ENCODE measurements at places on chromosomes 16 and 17.

DNA sequence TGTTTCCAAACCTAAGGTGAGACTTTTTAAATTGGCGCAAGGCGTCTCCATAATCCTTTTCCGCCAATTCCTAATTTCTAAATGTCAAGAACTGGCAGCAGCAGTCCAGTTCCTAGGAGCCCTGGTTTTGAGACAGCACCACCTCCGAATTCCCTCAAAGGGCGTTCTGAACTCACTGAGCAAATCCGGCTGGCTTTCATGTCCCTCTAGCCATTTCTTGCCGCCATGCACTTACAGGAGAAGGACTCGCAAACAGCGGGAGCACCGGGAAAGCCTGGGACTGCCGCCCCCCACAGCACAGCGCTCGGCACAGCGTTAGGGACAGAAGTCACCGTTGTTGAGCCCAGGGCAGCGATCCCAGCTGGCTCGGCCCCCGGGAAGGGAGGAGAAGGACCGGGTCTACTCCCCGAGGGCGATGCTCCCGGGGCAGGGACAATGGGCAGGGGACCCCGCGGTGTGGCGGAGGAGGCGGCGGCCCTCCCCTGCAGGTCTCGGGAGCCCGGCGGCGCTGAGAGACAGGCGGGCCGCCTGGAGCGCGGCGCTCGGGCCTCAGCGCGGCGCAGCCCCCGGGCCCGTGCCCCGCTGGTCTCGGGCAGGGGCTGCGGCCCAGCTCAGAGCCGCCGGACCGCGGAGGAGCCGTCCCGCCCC is 545 bp downstream of the ARHGAP17 start:
- peak; percentile 45 for DNase-seq

DNA sequence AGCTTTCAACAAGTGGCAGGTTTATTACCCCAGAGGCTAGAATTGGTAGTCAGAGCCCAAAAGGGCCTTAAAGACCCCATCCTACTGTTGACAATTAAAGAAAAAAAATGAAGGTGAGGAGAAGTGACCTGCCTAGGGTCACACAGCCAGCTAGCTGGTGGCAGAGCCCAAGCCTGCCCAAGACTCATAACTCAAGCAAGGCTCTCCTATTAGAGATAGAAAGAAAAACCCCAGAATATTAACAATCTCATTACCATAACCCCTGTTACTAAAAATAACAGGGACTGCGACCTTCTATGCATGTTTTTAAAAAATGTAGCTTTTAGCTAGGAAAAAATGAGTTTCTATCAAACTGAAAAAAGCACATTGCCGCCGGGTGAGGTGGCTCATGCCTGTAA is 14.0 kb downstream of the HSPB9 start:
- DNase-seq = no peak

DNA sequence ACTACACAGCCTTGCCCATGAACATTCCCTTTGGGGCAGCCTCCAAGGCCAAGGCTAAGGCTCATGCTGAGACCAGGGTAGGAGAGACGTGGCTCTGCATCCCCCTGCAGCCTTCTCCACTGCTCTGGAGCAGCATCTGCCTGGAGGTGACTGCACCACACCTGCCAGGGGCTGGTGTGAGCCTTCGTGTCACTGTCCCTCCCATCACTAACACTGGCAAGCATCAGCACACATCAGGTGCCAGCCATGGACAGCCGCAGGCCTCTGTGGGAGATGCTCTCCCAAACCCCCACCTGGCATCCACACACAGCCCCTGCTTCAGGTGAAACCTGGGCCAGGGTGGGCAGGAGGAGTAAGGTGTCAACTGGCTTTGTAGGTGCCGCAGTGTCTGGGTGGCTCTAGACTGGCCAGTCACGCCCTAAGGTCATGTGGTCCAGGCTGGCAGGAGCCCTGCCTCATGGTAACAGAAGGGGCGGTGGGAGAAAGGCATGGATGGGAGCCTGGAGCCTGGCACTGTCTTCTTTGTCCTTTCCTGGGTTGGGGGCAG is 18.1 kb upstream of the MTSS2 start:
- no peak for DNase-seq

- peak; percentile 37 for DNase-seq
Observed at GRCh38 chr16:23557779-23558702, 514 bp downstream of the UBFD1 start.

DNA sequence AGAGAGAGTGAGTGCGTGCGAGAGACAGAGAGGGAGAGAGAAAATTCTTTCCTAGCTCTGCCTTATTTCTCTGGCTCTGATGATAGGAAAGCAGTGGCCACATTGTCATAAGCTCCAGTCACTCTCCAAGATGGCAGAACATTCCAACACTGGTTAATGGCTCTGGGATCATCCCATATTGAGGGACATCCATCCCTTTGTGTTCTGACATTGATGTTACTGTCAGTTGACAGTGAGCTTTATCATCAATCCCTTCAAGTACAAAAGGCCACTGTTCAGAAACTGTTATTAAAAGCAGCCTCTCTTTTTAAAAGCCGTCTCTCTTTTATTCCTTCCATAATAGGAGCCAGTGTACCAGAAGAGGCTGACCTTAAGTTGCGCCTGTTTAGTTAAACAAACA is 1084.9 kb upstream of the RBFOX1 start:
- no peak for DNase-seq

DNA sequence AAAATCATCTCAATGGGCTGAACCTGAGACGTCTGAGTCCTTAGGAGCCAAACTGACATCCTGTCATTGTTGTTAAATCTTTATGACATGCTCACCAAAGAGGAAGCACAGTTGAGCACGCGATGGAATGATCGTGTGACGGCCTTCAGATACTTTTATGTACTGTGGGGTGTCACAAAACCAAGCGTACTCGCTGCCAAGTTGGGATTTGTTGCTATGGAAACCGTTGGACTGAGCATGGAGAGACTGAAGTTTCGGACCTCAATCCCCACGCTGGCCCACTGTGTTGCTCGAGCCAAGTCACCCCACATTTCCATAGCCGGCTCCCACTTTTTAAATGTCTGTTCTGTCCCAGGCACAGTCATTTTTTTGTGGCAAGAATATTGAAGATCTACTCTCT is 222.8 kb upstream of the SDK2 start:
- DNase-seq = no peak

- DNase-seq = no peak
Observed at GRCh38 chr16:85145734-85146531, 33.7 kb upstream of the CIBAR2 start.

GRCh38 chr16:27110524-27110896 is 43.8 kb downstream of the C16orf82 start:
- no peak for DNase-seq

- peak; percentile 62 for DNase-seq
Observed at GRCh38 chr16:70250748-70251628, 752 bp downstream of the EXOSC6 start.

GRCh38 chr17:72143245-72143644 is 22.4 kb downstream of the SOX9 start:
- no peak for DNase-seq
